ENCODE measurements at places on chromosomes 13 and 19. TPM values are rescaled to one million over a fixed set of nuclear protein-coding genes. Genes with fewer than 3 reads are reported as not detected.

ZNF578 gene
- 2.6 TPM for total RNA-seq

NCAN gene
- total RNA-seq, result not detected

OVOL3 gene
- not detected for total RNA-seq

ANKRD24 gene
- total RNA-seq, result 1.6 TPM

IFI30 gene
- total RNA-seq, result 14.6 TPM

PLPP2 gene
- total RNA-seq, result 0.81 TPM

KPTN gene
- total RNA-seq, result 5.2 TPM

SMIM44 gene
- total RNA-seq, result not detected

TEX101 gene
- not detected for total RNA-seq

PLIN5 gene
- total RNA-seq, result 25.1 TPM

LMTK3 gene
- 3.0 TPM for total RNA-seq

ZNF491 gene
- 1.8 TPM for total RNA-seq

ZNF835 gene
- total RNA-seq, result 2.6 TPM

SRRM5 gene
- 0.38 TPM for total RNA-seq

ITGBL1 gene
- 9.2 TPM for total RNA-seq

DPF1 gene
- total RNA-seq, result 0.51 TPM

ZNF431 gene
- total RNA-seq, result 14.3 TPM

FGF22 gene
- total RNA-seq, result not detected

ATP4A gene
- total RNA-seq, result not detected

GADD45B gene
- total RNA-seq, result 54.4 TPM

RNASEH2B gene
- 37.2 TPM for total RNA-seq

OR7D2 gene
- not detected for total RNA-seq

TMEM221 gene
- not detected for total RNA-seq

POSTN gene
- total RNA-seq, result 109 TPM

TBC1D4 gene
- total RNA-seq, result 84.9 TPM

All from cardiac septum (tissue), 1 donor.